ENCODE measurements at places on chromosomes 2 and 18.
A peak's percentile ranks its signal among the peaks of the same experiment; 100 is the strongest.

DNA sequence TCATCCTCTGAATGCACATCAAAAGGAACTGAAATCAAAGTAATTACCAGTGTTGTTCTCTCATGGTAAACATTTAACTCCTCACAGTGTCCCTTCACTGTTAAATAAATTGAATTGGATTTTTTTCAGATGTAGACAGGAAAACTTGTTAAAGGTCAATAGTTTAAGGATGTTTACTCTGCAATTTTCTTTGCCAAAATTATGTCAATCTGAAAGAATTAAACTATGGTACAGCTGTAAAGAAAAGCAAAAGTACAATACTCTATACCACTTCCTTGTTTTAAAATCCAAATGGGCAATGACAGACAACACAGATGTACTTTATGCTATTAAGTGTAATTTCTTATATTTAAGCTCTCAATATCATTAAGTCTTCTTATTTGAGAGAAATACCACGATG is 153.2 kb downstream of the WDPCP start:
- no peak for DNase-seq

GRCh38 chr2:143946436-143947391 is 573.2 kb downstream of the ZEB2 start:
- DNase-seq, result no peak

DNA sequence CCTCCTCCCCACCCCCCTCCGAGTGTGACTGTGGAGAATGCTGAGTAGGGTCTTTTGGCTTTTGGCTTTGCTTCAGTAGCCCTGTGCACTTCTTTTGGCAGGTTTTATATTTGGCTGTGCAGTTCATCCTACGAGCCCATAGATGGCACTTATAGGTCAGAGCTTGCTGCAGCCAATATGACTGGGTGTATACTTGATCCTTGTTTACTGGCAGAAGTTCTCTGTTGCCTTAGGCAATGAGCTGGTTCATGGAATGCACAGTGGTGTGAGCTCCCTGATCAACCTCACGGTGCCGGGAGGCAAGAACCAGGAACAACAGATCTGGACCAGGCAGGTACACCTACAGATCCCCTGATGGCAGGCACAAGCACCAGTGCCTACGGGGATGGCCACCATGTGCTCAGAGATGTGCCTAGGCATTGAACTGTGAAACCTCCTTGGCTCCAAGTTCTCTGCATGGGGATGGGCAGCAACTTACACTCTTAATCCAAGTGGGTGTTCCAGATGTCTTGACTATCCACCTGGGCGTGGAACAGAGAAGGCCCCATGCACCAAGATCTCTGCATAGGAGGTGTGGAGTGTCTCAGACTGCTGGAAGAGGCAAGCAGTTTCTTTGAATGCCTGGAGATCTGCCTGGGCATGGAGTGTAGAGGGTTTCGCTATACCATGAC is 190.4 kb downstream of the KIAA1328 start:
- no peak for DNase-seq

DNA sequence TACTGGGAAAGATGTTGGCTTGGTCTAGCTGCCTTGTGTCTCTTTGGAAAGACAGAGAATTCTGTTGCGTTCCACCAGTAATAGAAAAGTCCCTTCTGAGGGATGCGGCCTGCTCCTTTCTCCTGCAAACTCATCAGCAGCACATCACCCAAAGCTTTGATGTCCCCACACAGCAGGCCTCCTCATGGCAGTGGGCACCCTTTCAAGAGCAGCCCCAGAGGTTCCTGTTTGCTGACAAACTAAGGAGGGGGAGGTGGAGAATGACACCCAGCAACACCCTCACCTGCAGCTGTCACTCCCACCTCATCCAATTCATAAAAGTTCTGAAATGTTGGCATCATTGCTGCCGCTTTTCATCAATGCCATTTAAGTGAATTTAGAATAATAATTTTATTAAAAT is 556.6 kb downstream of the BCL11A start:
- no peak for DNase-seq

DNA sequence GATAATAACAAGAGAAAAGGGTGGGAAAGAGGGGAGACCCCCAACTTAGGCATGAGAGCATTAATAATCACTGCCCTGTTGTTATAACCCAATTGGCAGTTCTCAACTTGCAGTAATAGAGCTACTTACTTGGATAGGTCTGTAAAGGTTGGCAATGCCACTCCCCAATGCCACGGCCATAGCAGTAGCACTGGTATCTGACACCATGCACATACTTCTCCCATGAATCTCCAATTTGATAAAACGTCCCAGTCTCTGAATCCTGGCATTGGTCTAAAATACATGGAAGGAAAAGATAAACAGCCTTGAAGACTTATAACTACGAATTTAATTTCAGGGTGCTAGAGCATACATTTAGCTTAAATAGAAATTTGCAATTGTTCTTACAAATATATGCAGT is 16.8 kb downstream of the FN1 start:
- no peak for DNase-seq

DNA sequence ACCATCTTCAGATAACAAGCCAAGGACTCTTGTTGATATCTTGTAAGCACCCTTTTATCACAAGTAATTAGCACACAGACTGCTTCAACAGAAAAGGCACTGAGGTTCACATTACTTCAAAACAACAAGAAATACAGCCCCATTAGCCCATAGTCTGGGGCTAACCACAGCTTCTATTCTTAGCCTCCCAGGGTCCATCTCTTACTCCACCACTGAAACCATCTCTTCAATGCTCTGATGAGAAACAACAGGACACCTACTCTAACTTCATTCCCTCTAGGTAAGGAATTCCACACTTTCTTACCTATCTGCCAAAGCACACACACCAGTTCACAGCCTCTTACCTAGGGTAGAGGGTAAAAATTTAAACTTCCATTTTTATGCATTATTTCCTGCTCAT is 26.4 kb upstream of the CYTIP start:
- no peak for DNase-seq

DNA sequence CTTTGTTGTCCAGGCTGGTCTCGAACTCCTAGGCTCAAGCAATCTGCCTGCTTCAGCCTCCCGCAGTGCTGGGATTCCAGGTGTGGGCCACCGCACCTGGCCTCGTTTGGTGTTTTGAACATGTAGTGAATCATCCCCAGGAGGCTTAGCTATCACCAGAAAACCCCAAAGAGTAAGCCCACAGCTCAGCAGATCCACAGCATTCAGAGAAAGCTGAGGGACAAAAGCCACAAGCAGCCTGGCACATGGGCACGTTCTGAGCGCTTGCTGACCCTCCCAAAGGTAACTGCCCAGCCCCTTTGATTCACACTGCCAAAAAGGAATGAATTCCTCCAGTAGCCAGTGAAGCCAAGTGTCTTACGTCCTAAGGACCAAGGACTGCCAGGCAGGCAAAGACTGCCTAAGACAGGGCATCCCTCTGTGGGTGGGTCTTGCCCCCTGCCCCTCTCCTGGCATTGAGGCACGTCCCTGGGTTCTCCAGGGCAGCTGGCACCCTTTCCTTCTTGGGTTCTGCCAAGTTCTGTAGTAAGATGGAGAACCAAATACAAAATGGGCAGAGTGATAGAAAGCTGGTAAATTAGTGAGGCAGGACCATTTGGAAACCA is 31.7 kb downstream of the MBP start:
- DNase-seq, result no peak

DNA sequence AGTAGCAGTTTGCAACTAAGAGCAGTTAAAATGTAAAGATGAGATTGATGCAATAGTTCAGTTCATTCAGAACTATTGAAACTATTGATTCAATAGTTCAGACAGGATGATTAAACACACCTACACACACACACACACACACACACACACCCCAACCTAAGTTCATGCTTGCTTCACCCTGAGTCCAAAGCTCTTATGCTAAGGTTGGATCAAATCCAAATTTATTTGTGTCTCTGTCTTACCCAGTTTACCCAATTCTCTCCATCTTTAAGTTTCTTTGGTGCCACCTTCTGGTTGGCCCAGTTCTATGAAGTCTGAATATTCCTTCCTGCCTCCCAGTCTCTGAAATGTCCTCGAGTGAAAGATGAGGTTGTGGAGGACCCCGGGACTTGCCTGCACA is 5.1 kb downstream of the SERPINB8 start:
- DNase-seq, result no peak

- DNase-seq, result no peak
Measured at GRCh38 chr18:79465392-79465991, 69.8 kb downstream of the NFATC1 start.

GRCh38 chr2:223048519-223048918 is 3.5 kb upstream of the KCNE4 start:
- DNase-seq, result no peak

DNA sequence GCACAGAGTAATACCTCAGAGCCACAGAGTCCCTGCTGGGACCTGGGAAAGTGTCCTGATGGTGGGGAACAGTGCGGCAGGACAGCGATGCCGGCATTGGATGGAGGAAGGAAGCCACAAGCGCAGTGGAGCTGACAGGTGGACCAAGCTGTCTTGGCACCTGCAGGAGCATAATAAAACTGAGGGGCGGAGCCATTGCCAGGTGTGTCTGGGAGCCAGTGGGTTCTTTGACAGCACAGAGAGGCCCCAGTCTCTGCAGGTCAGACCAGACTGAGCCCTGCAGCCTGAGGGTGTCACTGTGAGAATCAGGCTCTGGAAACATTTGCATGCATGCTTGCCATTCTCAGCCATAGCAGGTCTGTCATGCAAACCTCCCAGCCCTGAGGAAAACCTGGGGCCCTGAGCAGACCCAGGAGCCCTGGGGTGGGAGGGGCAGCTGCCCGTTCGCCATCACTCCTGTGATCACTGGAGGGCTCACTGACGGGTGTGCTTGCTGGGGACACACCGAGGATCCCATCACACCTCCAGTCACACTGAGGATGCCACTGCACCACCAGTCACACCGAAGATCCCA is 210.5 kb upstream of the HDAC4 start:
- no peak for DNase-seq

- DNase-seq, result no peak
Measured at GRCh38 chr2:85438201-85439024, 19.9 kb downstream of the SH2D6 start.

DNA sequence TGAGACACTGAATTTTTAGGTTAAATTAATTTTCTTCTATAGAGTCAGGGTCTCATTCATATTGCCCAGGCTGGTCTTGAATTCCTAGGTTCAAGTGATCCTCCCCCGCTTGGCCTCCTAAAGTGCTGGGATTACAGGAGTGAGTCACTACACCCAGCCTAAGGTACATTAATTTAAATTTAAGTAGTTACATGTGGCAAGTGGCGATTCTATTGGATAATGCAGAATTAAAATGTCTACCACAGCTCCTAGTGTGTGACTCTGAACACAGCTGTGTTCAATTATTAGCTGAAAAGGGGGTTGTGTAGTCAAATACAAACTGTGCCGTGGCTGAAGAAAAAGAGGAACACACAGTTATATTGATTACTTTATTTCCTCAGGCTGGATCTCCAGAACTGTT is 2.2 kb upstream of the CAD start:
- no peak for DNase-seq

GRCh38 chr2:217793566-217794132 is 209.1 kb downstream of the TNS1 start:
- no peak for DNase-seq

- DNase-seq, result peak; percentile 34
Measured at GRCh38 chr2:164314148-164314547, 307.1 kb downstream of the GRB14 start.

- no peak for DNase-seq
Measured at GRCh38 chr2:80670763-80671162, 366.2 kb upstream of the LRRTM1 start.

- no peak for DNase-seq
Measured at GRCh38 chr2:16908656-16909055, 243.0 kb upstream of the CYRIA start.

DNA sequence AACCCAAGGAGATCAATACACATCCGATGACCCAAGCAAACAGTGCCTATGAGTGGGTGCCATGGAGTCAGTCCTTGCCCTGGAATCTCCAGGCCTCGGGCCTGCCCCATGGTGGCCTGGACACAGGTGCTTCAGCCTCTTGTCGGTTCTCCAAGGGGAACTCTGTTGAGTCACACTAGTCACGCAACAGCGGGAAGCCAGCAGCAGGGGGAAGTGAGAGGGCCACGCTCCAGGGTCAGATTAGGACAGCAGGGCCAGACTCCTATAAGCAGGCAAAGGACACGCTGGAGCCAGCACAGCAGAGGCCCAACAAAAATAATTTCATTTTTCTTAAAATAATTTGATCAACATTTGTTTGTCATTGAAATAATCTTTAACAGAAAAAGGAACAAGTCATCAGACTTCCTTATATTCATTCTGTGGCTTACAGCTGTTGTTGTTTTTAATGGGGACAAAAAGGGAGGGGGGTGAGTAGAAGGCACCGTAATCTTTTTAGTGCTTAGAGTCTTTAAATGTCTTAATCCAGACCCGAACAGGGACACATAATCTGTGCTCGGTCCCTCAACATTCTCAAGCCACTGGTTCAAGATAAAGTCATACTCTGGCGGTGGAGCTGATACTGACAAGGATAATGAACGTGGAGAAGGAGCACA is 16.4 kb upstream of the ARMC9 start:
- no peak for DNase-seq

DNA sequence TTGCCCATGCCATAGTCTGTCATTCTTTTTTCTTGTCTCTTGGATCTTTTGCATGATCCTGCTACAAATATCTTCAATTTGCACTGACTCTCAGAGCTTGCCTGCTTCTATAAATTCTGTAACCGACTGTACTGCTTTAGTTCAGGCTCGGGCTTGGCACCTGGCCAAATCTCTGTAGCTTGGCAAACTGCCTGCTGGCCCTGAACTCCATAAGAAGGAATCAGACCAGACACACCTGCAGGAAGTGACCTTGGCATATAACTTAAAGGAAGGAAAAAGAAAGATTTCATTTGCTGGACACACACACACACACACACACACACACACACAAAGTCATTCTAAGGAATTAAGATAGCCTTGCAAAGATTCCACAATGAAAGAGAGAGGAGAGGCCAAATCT is 291.2 kb upstream of the DDX18 start:
- no peak for DNase-seq

GRCh38 chr2:14626873-14627272 is 5.6 kb upstream of the LRATD1 start:
- no peak for DNase-seq

GRCh38 chr18:69447886-69448285 is 47.2 kb downstream of the DOK6 start:
- no peak for DNase-seq

- DNase-seq, result no peak
Measured at GRCh38 chr2:235924675-235925063, 243.5 kb downstream of the GBX2 start.

DNA sequence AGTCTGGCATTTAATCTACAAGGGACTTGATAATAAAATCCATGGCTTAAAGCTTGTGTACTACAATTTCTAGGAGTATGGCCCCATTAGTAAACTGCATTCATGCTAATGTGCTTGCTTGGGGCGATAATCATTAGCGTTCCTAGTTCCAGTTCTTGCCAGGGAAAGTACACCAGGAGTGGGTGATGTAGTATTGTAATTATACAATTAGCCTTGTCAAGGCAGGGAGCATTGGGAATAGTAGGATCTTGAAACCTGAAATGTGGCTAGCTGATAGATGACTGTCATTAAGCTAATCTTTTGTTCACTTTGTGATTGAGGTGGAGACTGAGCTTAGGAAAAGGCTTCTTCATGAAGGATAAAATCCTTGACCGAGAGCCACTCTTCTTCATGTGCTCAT is 989.2 kb downstream of the CPS1 start:
- DNase-seq, result no peak

All from SK-N-MC (cell line).